ENCODE measurements at places on chromosomes 3 and 15.

DNA sequence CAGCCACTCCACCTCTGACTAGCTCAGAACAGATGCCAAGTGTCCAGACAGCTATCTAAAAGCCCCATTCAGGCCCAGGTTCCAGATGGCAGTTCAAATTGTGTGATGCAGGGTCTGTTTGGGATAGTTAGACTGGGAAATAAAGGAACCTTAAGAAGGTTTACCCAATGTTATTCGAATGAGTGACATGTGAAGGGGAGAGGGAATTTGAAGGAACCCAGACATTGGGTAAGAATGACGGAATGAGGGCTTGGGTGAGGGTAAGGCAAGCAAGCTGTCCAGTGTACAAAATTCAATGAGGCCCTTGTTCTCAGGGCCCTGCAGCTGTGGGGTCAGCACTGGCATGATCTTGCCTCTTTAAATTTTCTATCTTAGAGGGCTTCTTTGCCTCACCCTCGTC is 34.1 kb downstream of the ATP13A5 start:
- DNase-seq, result no peak

GRCh38 chr3:117735481-117736101 is 1026.0 kb downstream of the TUSC7 start:
- no peak for DNase-seq

- DNase-seq, result no peak
Observed at GRCh38 chr3:68571321-68571720, 361.0 kb downstream of the TAFA4 start.

DNA sequence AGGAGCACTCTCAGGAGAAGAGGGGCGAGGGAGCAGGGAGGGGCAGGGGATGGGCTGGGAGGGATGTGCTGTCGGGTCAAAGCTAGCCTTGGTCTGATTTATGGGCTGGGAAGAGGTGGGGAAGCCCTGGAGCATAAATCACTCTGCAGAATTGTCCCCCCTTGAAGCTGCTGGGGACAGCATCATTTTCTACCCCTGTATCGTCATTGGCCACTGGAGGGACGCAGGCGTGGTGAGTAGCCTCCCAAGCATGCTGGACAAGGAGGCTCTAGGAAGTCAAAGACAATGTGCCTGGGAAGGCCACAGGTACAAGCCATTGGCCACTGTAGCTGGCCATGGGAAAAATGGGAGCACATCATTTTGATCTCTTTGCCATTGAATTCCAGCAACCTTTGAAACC is 175.5 kb upstream of the CTDSPL start:
- DNase-seq, result no peak

GRCh38 chr3:40649346-40649745 is 124.6 kb downstream of the ZNF621 start:
- no peak for DNase-seq

DNA sequence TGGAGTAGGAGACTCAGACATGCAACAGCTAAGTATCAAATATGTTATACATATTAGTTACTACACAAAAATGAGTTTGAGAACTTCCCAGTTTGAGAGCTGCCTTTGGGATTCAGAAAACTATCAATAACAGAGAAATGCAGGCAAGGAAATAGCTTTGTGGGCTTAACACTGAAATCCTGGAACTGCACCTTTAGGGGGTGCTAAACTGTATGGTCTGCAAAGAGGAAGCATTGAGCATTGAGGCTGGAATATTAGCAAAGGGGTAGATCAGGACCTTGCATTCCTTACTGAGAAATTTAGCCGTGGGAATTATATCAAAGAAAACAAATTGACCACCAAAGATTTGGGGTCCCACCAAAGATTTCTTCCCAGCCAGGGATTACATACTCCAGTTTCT is 580.0 kb downstream of the ZNF385D start:
- no peak for DNase-seq

- no peak for DNase-seq
Observed at GRCh38 chr3:14688525-14688924, 13.6 kb downstream of the C3orf20 start.

- no peak for DNase-seq
Observed at GRCh38 chr3:128603811-128604775, 46.5 kb downstream of the RPN1 start.

DNA sequence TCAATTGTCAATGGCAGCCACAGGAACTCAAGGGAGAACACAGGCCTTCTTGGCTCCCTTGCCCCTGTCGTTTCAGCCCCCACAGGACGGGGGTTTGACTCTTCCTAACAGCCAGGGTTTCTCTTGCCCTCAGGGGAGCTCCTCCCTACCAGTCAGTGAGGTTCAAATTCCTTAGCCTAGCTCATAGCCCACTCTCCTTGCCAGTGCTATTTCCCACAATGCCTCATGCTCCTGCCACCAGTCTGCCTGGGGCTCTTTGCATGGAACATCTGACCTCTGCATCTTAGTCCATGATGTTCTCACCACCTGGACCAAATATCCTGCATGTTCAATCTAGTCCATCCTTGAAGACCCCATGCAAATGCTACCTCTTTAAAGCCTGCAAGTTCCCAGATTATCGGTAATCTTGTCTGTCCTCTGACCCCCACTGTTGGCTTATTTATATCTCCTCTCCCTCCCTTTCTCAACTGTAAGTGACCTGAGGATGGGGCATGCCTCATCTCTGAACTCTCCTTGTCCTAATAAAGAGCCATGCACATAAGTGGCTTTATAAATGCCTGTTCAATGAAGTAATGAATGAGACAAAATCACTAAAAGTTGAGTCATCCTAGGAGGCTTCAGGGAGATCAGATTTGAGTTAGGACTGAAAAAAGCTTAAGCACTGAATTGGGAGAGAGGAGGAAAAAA is 78.0 kb downstream of the MYO1E start:
- DNase-seq, result no peak

GRCh38 chr3:48543271-48543866 is 13.2 kb downstream of the PFKFB4 start:
- no peak for DNase-seq

GRCh38 chr3:30081904-30082303 is 524.5 kb upstream of the TGFBR2 start:
- no peak for DNase-seq

- no peak for DNase-seq
Observed at GRCh38 chr3:115720983-115721382, 97.7 kb downstream of the GAP43 start.

DNA sequence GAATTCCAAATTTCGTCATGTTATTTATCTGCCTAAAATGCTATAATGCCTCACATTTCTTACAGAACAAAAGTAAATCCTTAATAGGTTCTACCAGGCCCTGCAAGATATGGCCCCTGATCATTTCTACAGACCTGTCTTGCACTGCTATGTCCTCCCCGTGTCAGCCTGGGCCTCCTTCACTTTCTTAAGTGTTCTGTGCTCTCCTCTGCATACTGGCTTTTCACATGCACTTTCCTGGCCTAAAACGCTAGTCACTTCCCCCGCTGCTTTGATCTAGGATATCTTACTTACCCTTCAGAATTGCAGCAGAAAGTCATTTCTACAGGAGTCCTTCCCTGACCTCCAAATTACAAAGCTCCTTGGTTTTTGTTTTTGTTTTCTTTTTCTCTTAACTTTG is 551.3 kb downstream of the NSUN3 start:
- DNase-seq, result no peak

GRCh38 chr3:104437891-104438290 is 928.8 kb upstream of the ALCAM start:
- DNase-seq, result no peak

DNA sequence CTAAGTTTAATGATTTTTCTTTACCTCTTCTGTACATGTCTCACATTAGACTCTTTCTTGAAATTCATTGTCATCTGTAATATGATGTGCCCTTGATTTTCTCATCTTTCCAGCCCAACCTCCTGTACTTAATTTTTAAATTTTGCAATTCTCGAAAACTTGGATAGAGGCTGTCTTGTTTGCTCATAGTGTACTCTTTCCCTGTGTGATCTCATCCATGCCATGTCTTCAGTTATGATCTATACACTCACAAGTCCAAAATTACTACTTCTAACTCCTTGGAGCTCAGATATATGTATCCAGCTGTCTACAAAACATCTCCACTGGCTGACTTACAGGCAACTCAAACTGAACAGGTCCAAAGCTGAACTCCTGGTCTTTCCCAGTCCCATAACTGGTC is 42.2 kb downstream of the CD200 start:
- DNase-seq, result no peak

DNA sequence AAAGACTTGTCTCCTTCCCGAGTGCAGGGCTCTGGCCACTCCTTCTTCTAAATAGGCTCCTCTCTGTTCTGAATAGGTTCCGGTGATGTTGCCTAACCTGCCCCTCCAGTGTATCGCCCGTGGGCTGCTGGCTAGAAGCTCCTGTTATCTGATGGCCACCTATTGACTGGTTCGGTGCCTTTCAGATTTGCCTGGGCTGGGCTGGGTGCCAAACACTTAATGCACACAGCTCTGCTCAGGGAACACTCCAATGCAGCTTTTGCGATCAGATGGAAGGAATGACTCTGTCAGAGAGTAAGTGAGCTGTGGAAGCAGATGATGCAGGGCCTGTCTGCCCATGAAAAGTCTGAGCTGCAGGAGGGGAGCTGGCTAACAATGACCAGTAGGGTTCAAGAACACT is 112.9 kb downstream of the CORO2B start:
- DNase-seq, result no peak

DNA sequence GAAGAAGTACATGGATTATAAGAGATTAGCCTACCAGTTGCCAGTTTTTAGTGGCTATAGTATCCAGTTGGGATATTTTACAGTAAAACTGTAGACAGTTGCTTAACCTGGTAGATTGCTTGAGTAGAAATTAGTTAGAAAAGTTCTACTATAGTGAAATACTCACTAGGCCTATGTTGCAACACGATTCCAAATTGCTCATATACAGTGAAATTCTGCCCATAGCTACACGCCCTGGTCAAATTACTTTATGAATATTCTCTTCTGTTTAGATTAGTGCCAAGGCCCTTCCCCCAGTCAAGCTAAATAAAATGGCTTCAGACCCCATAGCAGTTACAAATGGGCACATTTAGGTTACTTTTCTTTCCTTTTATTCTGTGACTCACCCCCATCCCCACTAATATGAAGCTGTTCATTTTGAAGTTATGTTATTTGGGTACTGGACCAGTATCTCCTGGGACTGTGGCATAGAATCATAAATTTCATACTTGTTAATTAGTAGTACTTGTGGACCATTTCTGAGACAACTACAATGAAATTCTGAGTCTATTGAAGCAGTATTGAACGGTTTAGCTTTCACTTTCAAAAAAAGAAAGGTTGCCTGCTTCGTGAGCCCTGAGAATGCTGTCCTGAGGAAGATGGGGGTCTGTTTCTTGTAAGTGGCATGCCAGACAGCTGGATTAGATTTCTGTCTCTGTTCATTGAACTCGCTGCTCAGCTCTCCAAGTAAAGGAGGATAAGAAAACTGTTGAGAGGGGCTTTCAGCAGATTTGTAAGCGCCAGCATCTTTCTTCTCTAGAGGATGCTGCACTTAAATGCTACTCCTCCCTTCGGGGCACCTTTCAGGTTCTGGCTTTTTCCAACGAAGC is 65.8 kb upstream of the CFAP20DC start:
- no peak for DNase-seq

- no peak for DNase-seq
Observed at GRCh38 chr15:70528816-70529215, 234.5 kb downstream of the UACA start.

DNA sequence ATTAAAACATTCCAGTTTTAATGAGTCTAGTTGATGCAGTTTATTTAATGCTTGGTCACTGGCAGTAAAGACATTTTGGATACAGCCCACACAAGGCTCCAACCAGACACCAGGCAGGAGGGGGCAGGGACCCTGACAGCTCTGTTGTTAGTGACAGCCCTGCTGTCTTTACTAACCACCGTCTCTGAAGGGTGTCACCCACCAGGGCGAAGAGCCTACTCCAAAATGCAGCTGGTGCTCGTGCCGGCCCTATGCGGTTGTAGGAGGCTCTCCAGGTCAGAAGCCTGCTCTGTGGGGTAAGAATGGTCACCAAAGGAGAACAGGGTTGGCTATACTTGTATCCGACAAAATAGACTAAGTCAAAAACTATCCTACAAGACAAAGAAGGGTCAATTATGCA is 132.2 kb downstream of the ATP10A start:
- DNase-seq, result no peak
